ENCODE measurements at places on chromosomes 12 and 14.
A peak's percentile ranks its signal among the peaks of the same experiment; 100 is the strongest.

DNA sequence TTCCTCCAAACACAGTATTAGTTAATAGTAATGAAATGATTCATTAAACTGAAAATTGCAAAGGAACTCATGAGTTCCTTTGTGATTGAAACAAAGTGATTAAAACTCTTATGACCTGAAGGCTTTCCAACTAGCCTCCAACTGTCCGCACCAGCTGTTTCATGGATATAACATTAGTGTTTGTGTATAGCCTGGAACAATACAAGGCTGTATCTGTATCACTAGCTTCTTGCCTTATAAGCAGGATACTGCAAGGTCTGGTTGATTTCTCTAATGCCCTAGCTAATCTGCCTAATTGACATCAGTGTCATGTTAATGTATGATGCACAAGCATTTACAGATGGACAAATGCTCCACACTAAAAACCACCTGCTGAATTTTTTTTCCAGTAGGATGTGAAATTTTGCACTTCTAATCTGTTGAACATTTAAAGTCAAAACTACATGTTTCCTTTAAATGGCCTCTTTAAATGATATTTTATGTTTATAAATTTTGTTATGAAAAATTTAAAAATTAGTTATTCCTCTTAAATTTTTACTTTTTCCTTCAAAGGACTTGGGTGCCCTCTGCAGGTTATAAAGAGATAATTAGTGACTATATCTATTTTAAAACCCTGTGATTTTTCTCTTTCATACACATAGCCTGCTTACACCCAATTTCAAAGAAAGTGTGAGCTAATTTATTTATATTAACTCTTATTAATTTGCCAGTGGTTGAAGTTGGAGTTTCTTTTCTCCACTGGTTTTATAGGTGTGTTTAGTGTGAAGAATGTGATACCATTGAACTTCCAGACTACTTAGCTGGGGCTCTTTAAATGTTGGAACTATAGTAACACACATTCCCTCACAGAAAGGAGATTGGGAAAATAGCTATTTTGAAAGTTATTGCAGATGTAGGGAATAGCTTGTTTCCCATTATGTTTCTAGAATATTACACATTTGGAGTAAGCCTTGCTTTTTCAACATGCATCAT, 25.4 kb downstream of the AP5M1 start:
- no peak for DNase-seq

DNA sequence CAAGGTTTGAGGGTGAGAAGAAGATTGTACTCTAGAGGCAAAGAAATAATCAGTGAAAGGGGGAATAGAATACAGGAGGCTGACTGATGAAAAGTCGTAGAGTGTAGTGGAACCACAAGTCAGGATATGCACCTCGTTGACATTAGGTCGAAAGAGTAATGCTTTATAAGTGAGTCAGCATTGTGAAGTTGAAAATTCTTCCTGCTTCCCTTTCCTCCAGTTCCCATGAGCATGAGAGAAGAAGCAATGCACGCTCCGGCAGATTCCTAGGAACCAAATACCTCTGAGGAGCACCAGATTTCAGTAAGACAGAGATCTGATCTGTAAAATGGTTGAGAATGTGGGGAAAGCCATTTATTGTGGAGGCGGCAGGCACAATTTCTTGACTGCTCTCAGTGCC, 16.5 kb downstream of the CCER1 start:
- DNase-seq: no peak

DNA sequence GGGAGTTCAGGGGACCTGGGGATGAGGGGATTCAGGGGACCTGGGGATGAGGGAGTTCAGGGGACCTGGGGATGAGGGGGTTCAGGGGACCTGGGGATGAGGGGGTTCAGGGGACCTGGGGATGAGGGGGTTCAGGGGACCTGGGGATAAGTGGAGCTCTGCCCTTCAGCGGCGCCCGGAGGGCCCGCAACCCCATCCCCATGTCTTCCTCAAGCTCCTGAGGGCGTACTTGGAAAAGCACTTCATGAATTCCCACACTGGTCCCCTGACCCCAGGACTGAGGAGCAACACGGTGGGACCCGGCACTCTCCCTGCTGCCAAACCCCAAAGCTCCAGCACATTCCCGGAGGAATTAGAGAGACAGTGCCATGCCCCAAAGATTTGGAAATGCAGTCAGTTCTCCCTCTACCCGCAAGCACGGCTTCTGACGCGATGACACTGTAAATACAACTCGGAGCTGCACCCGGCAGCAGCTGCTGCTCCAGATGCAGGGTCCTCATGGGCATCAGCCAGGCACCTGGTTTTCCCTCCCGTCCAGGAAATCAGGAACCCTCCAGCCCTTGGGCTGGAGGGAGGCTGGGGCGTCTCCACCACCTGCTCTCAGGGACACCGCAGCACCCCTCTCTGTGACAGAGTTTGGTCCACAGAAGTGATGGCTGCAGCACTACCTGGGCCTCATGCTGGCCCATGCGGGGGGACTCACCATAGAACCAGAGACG, 32.8 kb upstream of the C14orf180 start:
- DNase-seq: peak; percentile 63

GRCh38 chr12:67691220-67691619, 42.7 kb downstream of the DYRK2 start:
- no peak for DNase-seq

DNA sequence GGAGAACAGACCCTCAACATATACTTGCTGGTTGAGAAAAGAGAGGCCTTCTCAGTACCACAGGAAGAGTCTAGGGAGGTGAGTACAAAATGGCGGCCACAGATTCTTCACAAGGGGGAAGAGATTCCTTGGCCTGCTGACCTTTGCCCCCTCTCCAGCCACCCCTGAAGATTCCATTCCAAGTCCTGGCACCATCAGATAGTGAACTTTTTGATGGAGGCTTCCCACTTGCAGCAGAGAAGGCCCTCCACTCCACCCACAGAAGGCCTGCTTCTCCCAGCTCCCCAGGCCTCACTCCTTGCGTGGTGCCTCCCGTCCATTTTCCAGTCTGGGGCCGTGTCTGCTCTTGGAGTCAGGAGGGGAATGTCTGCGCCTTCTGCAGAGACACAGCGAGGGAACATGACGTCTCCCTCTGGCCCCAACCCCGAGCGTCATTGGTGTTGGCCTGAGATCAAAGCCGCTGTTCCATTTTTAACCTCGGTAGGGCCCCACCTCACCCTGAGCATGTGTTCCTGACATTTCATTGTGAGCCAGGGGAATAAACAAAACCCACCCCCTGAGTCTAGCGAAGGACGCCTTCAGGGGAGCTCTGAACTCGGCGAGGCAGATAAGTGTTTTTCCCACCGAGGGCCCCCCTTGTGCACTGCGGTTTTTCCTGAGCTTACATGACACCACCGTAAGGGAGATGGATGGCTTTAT, 268.7 kb upstream of the TBX3 start:
- DNase-seq: no peak

GRCh38 chr14:85316701-85317410, 213.1 kb upstream of the FLRT2 start:
- DNase-seq: no peak

DNA sequence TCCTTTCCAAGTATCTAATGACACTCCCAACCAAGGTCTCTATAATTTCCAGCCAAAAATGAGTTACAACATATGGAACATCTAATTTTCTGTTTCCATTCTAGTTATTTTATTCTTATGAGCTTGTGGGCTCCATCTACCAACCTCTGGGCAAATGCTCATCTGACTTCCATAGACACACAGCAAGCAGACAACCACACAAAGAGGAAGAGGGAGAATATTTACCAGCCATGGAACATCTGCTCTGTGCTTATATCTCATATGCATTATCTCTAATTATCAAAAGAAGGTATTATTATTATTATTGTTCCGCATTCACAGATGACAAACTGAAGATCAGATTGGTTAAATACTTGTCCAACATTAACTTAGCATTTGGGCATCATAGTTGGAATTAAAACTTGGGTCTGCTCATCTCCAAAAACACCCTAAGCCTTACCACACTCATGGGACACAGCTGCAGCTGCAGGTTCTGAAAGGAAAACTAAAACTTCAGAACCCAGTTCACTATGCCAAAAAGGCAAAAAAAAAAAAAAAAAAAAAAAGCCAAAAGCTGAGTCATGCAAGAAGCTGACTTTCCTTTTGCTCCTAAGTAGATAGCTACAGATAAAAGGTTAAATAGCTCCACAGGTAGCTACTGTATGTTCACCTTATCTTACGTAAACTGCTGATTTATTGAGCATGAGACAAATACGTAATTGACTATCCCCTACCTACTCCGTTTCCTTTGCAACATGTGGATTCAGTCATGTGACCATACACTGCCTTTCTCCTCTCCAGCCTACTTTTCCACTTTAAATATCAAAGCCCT, 23.6 kb upstream of the TCL1B start:
- peak; percentile 44 for DNase-seq

DNA sequence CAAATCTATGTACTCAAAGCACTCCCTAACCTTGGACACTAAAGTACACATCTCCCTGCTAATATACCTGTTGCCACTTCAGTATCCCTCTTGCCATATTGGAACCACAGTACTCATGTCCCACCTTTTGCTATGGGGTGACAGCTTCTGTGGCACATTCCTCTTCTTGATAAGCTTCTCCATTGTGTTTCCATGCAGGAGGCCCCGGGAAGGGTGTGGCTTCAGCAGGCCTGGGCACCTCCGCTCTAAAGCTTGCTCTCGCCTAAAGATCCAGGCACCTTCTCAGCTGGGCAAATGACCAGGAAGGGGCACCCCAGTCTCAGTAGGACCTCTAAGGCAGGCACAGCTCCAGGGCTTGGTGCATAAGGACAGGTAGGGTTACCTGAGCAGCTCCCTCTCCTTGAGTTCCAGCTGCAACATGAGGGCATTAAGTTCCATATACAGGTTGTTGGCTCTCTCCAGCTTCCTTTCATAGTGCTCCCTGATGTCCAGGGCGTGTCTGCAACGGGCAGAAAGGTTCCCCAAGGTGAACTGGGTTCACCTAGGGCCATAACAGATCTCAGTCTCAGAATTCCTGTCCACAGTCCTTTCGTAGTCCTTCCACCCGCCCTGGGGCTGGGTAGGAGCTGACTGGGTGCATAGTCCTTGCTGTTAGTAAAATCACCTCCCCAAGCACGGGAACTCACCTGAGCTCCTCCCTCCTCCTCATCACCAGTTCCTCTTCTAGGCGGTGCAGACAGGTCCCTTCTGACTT, 15.9 kb downstream of the MAP3K12 start:
- DNase-seq: no peak

DNA sequence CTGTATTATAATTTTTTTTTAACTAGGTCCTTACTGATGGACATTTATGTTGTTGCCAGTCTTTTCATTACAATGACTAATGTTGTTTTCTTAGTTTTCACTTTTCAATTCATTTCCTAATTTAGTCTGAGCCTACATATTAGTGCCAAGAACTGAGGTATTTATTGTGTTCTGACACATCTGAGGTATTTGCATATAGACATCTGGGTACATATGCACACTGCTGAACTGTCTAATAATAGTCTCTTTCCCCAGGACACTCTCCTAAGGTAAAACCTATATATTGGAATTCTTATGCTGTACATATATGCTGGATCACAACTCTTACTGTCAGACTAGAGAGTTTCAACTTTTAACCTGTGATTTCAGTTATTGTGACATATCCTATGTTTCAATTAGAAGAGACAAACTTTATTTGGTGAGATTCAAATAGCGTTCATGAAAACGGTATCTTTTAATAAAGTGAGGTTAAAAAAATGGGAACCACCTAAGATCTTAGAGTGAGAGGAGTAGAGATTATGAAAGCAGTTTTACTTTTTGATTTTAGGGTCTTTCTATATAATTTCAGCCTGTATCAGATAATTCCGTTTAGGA, 263.2 kb downstream of the RAD51B start:
- no peak for DNase-seq

DNA sequence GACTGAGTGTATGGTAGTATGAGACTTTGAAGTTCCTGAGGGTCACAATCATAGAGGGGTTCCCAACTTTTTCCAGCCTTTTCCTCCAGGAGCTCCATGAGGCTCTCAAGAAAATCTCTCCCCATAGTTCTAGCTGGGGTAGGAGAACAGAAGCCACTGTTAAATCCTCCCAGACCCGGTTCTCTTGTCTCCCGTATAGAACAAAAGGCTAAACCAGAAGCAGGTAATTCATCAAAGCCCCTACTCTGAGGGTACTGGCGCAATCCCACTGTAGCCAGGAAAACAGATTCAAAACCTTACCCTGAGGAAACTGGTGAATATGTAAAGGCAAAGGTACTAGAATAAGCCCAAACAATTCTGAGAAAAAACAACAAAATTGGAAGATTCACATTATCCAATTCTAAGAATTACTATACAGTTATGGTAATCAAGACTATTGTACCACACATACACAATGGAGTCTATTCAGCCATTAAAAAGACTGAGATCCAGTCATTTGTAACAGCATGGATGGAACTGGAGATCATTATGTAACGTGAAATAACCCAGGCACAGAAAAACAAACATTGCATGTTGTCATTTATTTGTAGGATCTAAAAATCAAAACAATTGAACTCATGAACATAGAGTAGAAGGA, 20.5 kb downstream of the OR8S1 start:
- DNase-seq: no peak

DNA sequence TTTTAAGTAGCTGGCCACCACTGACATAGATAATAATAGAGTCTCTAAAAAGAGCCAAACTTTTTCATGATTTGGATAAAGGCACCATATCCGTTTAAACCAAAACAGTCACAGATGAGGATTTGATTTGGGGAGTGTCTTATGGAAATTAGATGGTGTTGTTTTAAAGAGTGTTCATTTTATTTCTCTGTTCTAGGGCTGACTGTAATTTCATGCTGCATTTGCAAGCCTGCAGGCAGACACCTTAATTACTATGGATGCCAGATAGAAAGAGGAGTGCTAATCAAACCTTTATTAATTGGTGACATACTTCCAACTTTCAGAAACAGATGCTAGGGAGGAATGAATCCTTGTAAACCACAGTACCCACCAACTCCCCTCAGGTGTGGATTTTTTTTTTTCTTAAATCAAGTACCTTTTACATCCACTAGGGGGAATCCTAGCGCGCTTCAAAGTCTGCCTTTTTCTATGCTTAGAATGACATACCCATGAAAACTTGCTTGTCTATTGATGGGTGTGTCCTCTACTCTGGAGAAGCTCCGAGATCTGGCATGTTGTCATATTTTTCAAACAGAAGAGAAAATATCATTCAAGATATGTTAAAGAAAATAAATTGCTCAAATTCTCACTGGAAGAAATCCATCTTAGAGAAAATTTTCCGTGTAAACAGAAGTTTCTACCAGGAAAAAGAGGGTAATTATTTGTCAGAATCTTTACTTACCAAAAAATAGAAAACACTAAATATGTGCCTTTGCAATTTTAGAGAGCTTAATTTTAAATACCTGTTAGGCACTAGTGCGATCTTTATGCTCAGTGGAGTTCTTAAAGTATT, 14.2 kb upstream of the PLXNC1 start:
- peak; percentile 38 for DNase-seq

GRCh38 chr14:28596391-28596790, 170.2 kb upstream of the FOXG1 start:
- DNase-seq: no peak
